ENCODE measurements at places on chromosomes 7 and 10. TPM values are rescaled to one million over a fixed set of nuclear protein-coding genes. Genes with fewer than 3 reads are reported as not detected.
A peak's percentile ranks its signal among the peaks of the same experiment; 100 is the strongest.

DNA sequence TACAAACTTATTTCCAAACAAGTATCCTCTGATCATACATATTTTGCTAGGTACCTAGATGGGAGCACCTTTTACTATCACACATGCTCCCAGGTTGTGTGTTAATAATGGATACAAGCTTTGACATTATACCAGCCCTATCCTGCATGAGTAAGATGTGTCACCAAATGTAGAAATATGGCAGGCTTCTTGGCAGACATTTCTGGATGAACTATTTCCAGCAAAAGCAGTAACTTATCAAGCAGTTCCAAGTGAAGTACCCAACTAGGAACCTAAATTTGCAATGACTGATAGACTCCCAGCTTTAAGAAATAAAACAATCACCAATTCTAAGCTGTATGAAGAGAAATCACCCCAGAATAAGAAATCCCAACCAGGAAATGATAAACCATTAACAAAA is 103.7 kb upstream of the TMEM72 start:
- DNase-seq, result no peak
- no peak overlapping the region for H3K27ac ChIP-seq
- no peak overlapping the region for H3K4me3 ChIP-seq
- no peaks in the 10 kb centered on the region for H3K4me1 ChIP-seq

Gene SLC26A5
- total RNA-seq, result not detected

GRCh38 chr7:108308276-108308675 is 148.0 kb downstream of the NRCAM start:
- no peak for DNase-seq
- no peaks in the 10 kb centered on the region for H3K4me1 ChIP-seq
- no peaks in the 10 kb centered on the region for H3K27me3 ChIP-seq
- H3K36me3 ChIP-seq, result no peaks in the 10 kb centered on the region

DNA sequence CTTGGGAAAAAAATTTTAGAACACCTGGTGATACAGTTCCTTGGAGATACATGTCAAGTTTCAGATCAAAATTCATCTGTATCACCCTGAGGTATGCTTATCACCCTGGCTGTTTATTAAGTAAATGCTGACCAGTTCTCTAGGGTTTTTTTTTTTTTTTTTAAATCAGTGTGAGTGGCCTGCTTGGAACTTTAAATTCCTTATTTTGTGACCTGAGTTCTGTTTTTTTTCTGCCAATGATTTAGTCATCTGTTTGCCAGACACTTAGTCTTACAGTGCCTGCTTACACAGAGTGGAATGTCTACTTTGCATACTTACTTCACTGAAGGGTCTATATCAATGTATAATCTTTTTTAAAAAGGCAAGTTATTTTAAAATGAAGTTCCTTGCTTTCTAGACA is 1.8 kb downstream of the TSPAN13 start:
- no peak for DNase-seq
- no peaks in the 10 kb centered on the region for H3K36me3 ChIP-seq
- no peaks in the 10 kb centered on the region for H3K27me3 ChIP-seq
- H3K27ac ChIP-seq, result peak overlapping the region; percentile 80

- DNase-seq, result no peak
- H3K4me3 ChIP-seq, result no peak overlapping the region
- no peaks in the 10 kb centered on the region for H3K36me3 ChIP-seq
These were observed 56.4 kb upstream of the C1GALT1 start for GRCh38 chr7:7125963-7126362.

DNA sequence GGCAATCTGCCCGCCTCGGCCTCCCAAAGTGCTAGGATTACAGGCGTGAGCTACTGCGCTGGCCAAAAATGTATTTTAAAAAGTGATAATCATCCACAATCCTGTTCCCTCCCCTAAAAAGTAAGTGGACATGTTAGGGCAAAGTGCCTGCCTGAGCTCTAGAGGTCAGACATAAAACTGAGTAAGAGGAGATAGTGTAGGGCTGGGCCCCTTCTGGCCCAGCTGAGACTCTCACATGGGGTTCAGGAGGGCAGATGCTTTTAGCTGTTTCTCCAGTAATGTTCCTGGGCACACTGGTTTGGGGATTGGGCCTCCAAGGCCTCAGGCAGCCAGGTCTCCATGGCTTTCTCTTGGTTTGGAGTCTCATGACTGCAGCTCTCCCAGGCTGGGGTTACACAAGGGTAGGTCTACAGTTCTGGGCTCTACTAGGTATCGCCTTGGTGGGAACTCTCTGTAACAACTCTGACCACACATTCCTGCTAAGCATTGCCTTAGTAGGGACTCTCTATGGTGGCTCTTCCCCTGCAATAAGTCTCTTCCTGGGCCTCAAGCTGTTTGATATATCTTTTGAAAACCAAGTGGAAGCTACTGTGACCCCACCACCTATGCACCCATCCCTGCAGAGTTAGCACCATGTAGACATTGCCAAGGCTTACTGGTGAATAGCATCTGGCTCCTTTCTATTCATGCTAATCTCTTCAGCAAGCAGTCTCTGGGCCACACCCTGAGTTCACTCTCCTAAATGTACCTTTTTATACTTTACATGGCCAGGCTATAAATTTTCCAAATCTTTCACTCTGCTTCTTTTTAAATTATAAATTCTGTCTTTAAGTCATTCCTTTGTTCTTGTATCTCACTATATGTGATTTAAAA is 6.9 kb upstream of the NUDCD3 start:
- no peak overlapping the region for H3K27ac ChIP-seq
- H3K27me3 ChIP-seq, result no peaks in the 10 kb centered on the region
- no peaks in the 10 kb centered on the region for H3K36me3 ChIP-seq
- H3K4me1 ChIP-seq, result no peaks in the 10 kb centered on the region
- H3K4me3 ChIP-seq, result no peak overlapping the region

GRCh38 chr7:15407910-15408309 is 153.9 kb downstream of the AGMO start:
- H3K4me1 ChIP-seq, result no peaks in the 10 kb centered on the region

- H3K27ac ChIP-seq, result no peak overlapping the region
- peaks cover 66% of the 10 kb centered on the region for H3K27me3 ChIP-seq
- H3K4me3 ChIP-seq, result peak overlapping the region; percentile 61
- peaks cover 6% of the 10 kb centered on the region for H3K36me3 ChIP-seq
- no peak for DNase-seq
These were observed 1.2 kb downstream of the MACROH2A2 start for GRCh38 chr10:70053841-70054288.

Gene RAB19
- total RNA-seq, result 0.92 TPM

Gene AKR1C2
- total RNA-seq, result 0.33 TPM

Data from Panc1 (cell line).